ENCODE measurements at places on chromosomes 1 and 21.
A peak's percentile ranks its signal among the peaks of the same experiment; 100 is the strongest.

- DNase-seq, result no peak
Measured at GRCh38 chr1:197965132-197965840, 48.1 kb downstream of the LHX9 start.

- DNase-seq, result peak; percentile 8
Measured at GRCh38 chr1:240611619-240612480, at the start of gene GREM2. Gene GREM2 (minus strand): TSS chr1:240612155. CDS start chr1:240493475, 118,680 bp downstream.

GRCh38 chr1:46289976-46290375 is 13.4 kb downstream of the LRRC41 start:
- no peak for DNase-seq

- DNase-seq, result no peak
Measured at GRCh38 chr1:18351735-18352134, 129.0 kb upstream of the KLHDC7A start.

DNA sequence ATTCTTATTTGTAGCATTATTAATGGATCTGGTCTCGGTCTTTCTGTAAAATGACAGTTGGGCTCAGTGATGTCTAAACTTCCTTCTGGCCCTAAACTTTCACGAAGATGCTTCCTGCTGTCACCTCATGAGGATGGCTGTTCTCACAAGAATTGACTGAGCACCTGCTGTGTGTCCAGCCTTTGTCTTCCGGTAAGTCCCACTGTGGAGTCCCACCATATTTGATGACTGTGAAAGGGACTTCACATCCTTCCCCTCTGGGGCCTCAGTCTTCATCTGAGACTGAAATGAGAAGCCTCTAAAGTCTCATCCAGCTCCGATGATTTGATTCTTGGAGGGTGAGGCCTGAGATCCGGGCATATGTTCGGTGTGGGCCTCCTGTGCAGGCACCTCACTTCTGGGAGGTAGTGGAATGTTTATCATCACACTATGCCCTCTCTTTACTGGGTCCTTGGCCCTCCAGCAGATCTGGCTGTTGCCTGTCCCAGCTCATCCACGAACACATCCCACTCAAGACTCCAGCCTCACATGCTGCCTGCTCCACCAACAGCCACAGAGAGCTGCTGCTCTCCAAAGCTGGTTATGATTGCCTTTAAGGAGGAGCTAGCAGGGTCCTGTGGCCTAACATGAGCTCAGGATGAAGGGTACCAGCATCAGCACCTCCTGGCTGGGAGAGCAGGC is 95.8 kb downstream of the KCNN3 start:
- no peak for DNase-seq

GRCh38 chr1:151502859-151503780 is 8.1 kb upstream of the CGN start:
- no peak for DNase-seq
